ENCODE measurements at places on chromosomes 7 and 10.

- no peak for DNase-seq
These were observed 55.1 kb downstream of the PDZD8 start for GRCh38 chr10:117320050-117320665.

DNA sequence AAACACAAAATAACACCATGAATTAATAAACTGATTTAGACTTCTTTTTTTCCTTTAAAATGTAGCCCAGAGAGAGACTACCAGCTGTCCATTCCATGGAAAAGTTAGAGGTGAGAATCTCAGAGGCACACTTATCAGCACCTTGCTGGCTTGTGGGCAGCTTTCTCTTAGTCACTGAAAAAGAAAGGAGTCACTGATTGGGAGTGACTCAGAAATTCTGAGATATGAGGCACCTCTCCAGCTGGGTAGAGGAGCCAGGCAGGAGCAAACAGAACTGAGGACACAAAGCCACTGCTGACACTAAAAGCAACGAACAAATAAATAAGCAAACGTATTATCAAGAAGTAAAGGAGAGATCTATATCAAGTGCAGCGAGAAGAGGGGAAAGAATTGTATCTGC, 310.6 kb downstream of the PARD3 start:
- DNase-seq, result no peak

- peak; percentile 14 for DNase-seq
These were observed 76.8 kb downstream of the TPST1 start for GRCh38 chr7:66281678-66282590.

GRCh38 chr10:42482411-42482810, 156.0 kb downstream of the ZNF33B start:
- no peak for DNase-seq

- DNase-seq, result no peak
These were observed 7.8 kb downstream of the ADRA2A start for GRCh38 chr10:111084366-111085255.

DNA sequence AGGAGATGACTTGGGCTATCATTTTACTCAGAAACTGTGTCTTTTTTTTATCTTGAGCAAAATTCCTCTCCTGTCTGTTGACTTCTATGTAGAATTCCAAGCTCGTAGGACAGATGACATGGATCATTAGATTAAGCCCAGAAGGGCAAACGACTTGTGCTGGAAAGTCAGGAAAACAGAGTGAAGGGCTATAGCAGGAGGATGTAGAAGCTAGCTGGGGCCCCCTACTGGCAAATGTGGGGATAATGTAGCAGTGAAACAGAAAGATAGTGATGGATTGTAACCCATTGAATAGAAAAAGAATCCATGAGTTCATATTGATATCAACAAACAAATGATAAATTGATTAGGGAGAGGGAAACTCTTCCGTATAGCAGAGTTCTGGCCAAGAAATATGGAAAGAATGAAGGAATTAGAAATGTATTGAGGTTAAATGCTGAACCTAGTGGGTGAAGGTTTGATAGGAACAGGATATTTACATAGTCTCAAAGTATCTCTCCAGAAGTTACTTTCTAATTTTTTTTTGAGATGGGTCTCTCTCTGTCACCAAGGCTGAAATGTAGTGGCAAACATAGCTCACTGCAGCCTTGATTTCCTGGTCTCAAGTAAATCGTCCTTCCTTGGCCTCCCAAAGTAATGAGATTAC, 103.6 kb downstream of the LYZL1 start:
- DNase-seq, result no peak

- no peak for DNase-seq
These were observed 334.1 kb upstream of the C7orf33 start for GRCh38 chr7:148256433-148256832.

DNA sequence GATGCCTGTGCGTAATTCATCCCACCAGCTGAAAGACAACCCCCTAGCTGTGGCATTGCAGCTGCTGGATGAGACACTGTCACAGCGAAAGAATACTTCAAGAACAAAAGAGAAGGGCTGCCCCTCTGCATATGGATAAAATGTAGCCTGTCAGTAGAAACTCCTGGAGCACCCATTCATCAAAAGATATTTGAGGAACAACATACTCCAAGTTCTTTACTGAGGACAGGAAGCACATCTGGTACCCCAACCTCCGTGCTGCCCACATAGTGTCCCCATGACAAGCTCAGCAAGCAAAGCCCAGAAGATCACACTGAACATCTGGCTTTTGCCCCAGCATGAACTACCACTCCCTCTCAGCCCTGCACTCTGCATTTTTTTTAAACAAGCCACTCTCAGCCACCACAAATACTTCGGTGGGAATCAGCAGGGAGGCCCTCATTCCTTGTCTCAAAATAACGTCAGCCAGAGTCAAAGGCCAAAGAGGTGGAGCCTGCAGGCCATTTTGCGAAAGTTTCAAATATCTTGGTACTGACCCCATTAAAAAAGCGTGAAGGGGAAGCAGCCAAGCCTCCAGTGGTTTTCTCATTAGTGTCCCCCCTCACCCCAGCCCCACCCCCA, 1.7 kb downstream of the CREB3L2 start:
- DNase-seq, result peak; percentile 75

DNA sequence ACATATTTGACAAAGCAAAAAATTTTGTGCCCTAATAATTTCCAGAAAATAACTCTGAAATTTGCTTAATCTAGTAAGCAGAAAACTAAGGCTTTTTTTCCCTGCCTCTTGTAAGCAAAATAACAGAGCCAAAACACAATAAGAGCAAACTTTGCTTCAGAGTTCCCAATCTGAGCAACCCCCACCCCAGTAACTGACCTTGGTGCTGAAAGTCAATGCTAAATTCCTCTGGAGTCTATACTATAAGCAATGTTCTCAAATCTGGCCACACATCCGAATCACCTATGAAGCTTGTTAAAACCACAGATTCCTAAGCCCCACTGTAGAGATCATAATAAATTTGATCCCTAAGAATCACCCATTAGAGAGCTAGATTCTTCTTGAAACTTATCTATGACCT, 150.5 kb downstream of the ELAPOR2 start:
- DNase-seq, result no peak

DNA sequence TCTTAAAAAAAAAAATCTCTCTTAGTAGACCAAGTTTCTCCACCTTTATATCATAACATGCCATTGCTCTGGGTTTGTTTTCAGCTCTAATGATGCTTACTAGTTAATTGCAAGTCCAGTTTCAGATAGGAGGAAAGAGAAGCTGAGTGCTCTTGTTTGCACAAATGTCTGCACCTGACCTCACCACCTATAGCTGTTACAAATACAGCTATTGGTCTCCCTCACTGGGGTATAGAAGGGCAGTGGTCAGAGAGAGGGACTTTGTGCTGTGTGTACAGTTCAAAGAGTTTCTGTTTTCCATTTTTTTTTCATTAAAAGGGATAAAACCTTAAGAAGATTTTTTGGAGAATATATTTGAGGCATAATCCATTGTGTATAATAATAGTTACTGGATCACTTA, 52.7 kb downstream of the TAS2R16 start:
- DNase-seq, result no peak

DNA sequence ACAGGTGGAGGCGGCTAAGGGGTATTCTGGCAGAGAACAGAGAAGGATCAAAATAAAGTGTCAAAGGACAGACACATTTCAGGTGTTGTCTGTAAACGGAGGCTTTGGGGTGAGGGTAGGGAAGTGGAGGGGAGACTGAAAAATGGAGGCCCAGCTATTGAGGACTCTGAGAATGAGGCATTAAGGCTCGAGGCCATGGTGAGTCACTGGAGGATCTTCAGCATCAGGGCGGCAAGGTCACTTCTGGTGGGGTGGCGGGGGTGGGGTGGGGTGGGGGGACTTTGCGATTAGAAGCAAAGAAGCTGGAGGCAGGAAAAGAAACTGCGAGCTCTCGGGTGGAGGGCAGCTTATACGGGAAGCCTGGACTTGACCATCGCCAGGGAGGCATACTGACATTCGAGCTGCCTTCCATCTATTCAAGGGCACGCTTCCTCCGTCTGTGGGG, 58.4 kb upstream of the PCGF5 start:
- no peak for DNase-seq

DNA sequence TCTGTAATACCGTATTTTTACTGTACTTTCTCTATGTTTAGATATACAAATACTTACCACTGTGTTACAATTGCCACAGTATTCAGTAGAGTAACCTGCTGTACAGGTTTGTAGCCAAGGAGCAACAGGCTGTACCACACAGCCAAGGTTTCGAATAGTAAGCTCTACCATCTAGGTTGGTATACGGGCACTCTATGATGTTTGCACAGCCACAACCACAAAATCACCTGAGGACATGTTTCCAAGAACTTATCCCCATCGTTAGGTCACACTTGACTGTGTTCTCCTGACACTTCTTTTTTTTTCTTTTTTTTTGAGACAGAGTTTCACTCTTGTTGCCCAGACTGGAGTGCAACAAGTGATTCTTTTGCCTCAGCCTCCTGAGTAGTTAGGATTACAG, 134.6 kb upstream of the TRIM24 start:
- no peak for DNase-seq

Measured in tibial nerve (tissue), 4 donors.